Stimulated activated effector memory CD8-positive, alpha-beta T cell treated with anti-CD3 and anti-CD28 coated beads, Interleukin-12 subunit alpha, Interleukin-12 subunit beta, amount 100 ng/mL, for 72 hours (primary cell): ENCODE measurements at places on chromosomes 11 and 22.

DNA sequence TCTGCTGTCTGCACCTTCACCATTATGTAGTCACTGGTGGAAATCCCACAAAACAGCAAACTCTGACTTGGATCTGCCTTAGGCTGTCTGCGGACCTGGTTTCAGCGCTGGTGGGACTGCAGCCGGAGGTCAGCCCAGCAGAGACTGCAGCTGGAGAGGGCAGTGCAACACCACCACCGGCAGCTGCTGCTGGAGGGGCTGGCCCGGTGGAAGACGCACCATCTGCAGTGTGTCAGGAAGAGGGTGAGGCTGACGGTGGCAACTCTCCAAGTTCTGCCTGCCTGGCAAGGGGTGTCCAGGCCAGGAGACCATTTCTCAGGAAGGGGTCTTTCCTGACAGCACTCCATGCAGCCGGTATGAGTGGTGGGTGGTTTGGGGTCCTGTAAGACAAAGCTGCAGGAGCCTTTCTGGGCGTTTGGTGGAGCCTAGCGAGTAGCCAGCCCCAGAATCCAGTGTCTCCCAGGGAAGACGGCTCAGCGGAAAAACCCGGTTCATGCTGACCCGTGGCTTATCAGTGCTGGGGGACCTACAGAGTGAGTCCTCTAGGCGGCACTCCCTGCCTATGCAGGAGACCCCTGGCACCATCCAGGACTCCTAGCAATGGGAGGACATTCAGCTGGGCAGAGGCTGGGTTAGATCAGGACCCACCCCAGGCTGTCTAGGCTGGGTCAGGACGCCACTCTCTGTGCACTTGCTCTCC, 50.8 kb downstream of the PISD start:
- DNase-seq, result no peak

- DNase-seq, result no peak
These were observed 589 bp upstream of the NDUFC2 start for GRCh38 chr11:78080084-78080817.

DNA sequence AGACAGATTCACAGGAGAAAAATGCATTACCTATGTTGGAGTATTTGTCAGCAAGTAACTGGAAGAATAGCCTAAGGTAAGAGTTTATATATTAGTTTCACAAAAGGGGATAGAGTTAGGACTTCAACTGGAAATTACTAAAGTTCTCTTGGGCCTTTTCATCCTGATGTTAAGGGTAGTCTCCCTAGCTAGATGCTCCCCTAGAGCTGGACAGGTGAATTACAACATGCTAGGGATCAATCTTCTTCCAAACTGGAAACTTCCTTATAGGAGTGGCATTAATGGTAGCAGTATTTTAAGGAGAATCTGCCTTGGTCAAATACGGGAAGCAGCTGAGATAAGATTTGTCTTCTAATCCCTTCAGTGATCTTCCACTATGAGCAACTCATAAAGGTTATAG, 632.8 kb upstream of the RAG2 start:
- no peak for DNase-seq

- DNase-seq, result peak; percentile 57
These were observed 29.8 kb upstream of the EED start for GRCh38 chr11:86214710-86215109.

- DNase-seq, result peak; percentile 65
These were observed 88.6 kb upstream of the CRYBB3 start for GRCh38 chr22:25110846-25111578.

DNA sequence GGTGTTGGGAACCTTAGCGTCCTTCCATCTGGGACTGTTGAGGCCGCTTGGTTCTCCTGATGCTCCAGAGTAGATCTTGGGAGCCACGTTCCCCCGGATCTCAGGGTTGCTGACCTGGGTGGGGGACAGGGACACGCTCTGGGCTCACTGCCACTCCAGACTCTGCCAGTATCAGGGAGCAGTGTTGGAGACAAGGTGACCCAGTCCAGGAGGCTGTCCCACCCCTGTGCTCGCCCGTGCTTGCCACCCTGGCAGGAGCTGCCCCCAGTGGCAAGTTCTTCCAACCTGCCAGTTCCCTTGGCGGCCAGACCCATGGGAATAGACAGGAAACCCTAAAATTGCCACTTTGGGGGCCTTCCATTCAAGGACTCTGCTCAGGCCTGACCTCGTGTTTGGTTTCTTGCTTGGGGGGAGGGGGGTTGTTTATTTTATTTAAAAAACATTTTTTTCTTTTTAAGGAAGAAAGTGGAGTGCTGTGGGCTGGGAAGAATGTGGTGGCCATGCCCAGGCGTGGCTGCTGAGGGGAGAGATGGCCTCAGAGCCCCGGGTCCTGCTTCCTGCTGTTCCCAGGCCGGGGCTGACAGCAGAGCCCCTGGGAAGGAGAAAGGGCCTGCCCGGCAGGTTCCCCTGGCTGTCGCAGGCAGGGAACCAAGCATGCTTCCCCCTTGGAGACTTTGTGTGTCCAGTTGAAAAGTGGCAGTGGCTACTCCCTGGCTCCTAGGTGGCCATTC, 7.2 kb downstream of the GRK2 start:
- no peak for DNase-seq

GRCh38 chr11:132123854-132124835, 753.7 kb downstream of the NTM start:
- DNase-seq, result no peak

GRCh38 chr11:126246636-126247035, 22.1 kb downstream of the SRPRA start:
- no peak for DNase-seq

- DNase-seq, result no peak
These were observed 35.4 kb downstream of the RSPH14 start for GRCh38 chr22:23106344-23106743.

DNA sequence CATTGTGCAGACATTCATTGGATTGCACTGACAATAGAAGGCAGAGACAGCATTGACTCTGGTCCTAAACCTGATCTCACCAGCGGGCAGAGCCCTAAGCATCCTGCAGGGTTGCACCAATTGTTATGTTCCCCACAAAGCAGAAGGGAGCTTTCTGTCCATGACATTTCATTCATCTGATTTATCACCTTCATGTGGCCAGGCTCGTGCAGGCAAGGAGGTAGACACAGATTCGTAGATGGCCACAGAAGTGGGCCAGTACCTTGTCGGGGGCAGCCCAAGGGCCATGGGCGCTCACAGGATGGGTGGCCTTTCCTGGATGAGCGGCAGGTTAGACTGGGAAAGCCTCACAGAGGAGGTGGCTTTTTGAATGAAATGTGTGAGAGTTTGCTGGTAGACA, 2.9 kb downstream of the TSKU start:
- DNase-seq, result no peak

DNA sequence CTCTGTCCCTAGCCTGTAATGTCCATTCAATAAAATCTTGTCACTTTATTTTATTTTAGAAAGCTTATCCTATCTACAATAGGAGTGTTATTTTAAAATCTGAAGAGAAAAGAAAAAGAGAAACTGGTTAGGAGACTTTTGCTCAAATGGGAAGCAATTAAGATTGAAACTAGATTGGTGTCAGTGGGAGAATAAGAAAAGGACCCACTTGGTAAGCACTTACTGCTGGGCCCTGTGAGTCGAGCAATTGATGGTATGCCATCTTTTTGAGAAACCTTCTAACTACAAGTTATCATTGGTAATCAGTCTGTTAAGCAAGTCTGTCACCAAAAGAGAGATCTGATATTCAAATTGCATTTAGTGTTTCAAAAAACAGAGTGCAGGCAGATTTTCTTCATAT, 258.4 kb downstream of the GRM5 start:
- DNase-seq, result no peak

DNA sequence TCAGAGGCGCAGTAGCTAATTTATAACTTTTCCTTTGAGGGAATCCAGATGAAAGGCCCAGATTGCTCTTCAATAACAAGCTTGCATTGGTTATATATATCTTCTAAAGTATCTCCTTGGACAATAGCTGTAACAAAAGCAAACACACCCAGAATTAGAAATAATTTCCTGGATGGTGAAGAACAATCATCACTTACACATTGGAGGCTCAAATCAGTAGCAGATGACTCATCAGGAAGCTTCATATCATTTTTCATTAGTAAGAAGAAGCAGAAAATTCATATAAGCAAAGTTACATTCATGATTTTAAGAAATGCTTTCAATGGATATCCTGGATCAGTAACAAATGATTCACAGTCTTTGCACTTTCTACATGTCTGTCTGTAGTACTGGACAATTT, 173.6 kb upstream of the CCDC90B start:
- no peak for DNase-seq

DNA sequence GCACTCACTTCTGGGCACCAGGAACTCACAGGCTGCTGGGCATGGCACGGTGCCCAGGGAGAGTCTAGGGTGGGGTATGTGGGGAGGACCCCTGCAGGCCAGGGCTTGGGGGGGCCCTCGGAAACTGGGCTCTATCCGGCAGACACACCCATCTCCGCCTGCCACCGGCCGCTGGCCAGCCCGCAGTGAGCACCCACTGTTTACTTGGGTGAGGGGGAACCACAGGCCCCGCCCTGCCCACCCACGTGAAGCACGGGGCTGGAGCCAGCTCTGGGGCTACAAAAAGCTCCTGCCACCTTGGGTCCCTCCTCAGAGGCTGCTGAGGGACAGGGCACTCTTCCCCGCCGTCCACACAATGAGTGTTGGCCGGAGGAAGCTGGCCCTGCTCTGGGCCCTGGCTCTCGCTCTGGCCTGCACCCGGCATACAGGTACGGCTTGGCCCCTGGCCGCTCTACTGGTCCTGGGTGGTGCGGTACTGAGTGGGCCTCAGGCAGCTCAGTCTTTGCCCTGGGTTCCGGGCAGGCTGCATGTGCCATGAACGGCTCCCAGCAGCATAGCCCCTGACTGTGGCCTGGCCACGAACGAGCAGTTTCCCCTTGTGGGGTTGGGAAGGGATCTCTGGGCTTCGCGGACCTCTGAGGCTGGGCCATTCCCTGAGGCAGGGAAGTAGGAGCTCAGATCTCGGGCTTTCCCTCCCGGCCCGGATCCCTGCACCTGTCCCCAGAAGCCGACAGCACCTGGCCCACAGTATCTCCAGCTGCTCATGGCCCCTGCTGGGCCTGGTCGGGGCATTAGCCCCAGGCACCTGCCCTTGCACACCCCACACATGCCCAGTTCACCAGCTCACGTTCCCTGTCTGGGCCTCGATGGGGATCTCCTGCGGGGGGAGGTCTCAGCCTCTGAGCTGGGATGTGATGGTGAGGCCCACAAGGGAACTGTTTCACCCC, at the start of gene MUC5AC:
TSS of gene MUC5AC (plus strand) at position 309 of the 947 bp plus-strand sequence. CDS start at position 356, 47 bp downstream.
- no peak for DNase-seq

DNA sequence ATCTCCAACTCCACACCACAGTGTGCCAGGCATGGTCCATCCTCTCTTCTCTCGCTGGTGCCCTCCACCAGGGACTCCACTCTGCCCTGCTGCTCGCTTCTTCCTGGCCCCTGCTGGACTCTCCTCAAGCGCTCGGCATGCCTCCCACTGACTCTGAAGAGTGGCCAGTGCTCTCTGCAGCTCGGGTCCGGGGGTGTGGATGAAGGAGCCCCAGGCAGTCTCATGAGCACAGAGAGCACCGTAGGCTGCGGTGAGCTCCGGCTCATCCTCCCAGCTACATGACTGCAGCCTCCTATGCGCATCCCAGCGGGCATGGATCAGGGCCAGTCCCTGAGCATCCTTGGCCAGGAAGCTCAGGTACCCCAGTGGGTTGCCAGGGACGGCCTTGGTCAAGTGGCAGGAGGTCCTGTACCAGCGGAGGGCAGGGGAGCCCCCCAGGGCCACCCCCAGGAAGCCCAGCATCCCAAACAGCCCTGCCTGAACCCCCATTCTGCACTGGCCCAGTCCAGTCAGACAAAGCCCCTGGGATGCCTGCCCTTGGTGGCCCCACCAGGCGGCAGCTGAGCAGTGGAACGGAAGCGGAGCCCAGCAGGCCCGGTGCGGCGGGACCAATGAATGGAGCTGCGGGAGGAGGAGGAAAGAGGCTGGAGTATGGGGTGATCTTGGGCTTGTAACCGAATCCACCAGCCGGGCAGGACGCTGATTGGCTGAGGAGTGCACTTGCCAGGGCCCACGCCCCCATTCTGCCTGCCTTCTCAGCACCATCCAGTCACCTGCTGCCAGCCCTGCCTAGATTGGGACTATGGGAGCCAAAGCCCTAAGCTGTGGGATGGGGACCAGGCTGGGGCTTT, at the start of gene PLA2G3:
TSS of gene PLA2G3 (minus strand) at position 643 of the 851 bp plus-strand sequence. CDS start at position 489, 154 bp downstream.
- no peak for DNase-seq

- DNase-seq, result no peak
These were observed 35.5 kb downstream of the TREH start for GRCh38 chr11:118643995-118644345.

- DNase-seq, result no peak
These were observed 6.6 kb upstream of the KCTD17 start for GRCh38 chr22:37044634-37045625.

DNA sequence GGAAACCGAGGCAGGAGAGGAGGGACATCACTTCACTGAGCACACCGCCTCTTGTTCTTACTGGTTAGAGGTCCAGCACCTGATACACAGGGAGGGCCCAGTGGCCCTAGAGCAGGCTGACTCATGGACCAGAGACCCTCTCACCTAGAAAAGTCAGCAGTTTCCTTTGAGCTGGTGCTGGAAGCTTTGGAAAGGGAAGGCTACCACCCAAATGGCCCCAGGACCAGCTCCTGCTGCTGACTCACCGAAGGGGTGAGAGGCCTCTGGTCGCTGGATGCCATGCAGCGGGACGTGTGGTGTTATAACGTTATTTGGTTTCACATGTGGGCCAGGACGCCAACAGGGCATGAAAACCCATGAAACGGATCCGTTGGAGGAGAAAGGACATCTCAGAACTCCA, 3.8 kb downstream of the NADSYN1 start:
- no peak for DNase-seq

GRCh38 chr22:50270666-50271394, 650 bp upstream of the MAPK11 start:
- DNase-seq, result peak; percentile 71

- DNase-seq, result no peak
These were observed 33.4 kb downstream of the PPARA start for GRCh38 chr22:46183733-46184132.

- no peak for DNase-seq
These were observed 10.0 kb downstream of the FADS1 start for GRCh38 chr11:61806785-61807184.

DNA sequence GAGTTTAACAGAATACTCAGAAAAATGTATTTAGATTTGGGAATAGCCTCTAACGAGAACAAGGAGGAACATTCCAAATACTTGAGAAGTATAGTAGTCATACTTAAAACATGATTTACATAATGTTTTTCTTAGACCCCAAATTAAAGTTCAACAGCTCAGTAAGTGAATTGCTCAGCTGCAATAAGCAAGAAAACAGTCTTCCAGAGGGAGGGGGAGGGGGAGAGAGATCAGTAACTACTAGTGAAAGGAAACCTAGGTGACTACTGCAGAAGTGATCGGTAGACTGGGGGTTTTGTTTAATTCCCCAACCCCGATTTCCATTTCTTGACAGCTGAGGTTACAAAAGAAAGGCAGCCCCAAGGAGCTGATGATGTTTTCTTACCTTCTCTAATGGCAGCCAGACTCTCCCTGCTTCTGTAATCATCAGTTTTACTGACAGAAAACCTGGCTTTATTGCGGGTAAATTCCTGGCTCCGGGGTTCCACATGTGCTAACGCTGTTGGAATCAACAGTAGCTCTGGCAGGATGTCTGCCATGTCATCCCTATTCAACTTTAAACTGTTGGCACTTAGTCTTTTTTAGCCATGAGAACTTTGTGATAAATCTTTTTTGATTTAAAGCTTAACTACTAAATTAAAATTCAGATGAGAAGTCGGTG, 82.4 kb upstream of the BIRC3 start:
- no peak for DNase-seq

- DNase-seq, result no peak
These were observed 2.9 kb upstream of the FOLR3 start for GRCh38 chr11:72132646-72133045.
